ENCODE measurements at places on chromosomes 16 and 17.

DNA sequence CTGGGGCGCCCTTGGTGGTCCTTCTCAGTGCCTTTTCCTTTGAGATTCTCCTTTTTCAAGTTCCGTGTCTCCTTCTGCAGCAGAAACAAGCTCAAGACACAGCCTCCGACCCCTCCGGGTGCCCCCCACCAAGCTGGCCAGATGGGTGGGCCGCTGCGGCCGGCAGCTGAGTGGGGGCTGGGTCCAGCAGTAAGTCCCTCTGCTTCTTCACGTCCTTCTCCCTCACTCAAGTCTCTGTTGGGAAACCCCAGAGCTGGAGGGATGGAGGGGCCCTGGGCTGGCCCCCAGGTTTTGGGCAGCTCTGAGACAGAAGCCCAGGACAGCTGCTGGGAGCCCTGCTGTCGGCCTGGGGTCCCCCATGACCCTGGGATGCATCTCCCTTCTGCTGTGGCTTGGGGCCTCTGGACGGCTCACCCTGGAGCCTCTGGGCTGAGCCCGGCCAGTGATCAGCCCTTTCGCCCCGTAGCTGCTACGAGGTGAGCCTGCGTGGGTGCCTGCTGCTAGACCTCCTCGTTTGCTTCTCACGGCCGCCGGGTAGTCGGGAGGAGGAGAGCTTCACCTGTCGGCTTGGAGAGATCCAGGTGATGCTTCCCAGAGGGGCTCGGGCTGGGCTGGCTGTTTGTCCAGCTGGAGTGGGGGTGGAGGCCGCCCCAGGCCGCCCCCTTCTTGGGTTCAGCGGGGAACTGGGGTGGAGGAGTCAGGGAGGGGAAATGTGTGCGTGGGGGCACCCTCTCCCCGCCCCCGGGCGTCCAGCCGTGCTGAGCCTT, 10.7 kb downstream of the ENGASE start:
- no peak for DNase-seq

DNA sequence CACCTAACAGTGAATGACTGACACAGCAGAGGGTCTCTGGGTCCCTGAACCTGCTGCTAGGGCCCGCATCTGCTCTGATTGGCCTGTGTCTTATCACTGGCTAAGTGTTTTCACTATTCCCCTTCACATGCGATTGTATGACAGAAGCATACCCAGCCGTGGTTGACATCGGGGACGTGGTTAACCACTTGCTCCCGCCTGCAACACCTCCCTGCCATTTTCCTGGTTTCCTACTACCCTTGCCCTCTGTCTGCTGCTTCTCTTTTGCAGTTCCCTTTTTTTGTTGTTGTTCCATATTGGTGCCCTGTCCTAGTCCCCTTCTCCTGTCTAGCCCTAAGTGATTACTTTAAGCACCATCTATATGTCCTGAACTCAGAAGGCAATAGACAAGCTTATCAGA, 177.0 kb downstream of the RGS9 start:
- DNase-seq, result no peak

DNA sequence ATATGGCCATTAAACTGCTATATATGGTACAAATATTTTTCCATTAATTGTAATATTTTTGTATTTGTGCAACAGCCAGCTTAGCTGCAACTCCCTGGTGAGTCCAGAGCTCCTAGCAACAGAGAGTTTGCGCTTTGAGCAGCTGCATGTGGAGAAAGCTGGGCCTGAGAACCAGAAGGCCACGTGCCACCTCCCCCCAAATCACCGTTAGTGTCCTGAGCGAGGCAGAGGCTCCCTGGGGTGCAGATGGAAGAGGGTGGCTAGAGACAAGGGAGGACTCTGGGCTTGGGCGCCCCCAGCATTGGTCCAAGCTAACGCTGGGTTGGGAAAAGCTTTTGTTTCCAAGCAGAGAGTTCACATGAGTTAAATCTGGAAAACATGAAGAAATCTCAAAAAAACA, 41.6 kb downstream of the HSBP1 start:
- no peak for DNase-seq

DNA sequence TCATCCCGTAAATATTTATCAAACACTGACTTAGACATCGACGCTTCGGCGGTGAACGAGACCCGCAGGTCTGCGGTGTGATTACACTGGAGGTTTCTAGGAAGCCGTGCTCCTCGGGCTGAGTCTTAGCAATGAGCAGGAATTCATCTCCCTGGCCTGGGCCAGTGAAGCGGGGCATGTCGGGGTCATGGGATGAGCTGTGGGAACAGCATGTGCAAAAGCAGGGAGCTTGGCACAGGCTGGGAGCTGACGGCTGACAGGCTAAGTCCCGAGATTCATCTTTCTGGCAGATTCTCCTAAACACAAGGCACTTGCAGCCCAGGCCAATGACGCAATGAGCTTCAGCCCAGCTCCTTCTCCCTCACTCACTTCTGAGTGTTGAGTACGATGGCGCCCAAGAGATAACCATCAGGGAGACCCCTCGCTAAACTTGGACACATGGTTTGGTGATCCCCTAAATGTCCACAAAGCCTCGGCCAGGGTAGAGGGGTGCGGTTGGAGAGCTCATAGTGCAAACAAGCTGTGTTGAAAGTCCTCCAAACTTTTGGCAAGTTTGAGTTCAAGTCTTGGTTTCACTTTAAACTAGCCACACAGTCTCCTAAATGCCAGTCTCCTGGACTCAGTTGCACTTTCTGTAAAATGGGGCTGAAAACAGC, 12.8 kb downstream of the CRISPLD2 start:
- peak; percentile 99 for DNase-seq

- DNase-seq, result no peak
Measured at GRCh38 chr16:1615761-1616160, 3.6 kb downstream of the CRAMP1 start.

DNA sequence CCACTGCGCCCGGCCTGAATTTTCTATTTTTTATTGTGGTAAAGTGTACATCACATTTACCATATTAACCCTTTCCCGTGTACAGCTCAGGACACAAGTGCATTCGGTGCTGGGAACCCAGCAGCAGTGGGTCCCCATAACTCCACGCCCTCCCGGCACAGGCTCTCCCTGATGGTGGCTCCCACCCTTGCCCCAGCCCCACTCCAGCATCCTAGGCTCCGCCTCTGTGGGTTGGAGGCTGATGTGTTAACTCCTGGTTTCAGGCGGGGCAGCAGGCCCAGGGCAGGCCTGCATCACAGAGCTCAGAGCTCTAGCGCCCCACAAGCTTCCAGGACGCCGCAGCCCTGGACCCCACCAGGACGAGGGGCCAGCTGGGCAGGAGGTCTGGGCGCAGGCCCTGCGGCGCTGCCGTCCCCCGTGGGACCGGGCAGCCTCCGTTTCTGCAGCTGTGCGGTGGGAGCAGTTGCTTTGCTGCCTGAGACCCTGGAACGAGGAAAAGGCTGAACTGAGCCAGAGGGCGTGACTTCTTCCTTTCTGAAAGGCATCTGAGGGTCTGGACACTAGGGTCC, 19.6 kb downstream of the ZFPM1 start:
- DNase-seq, result peak; percentile 50

GRCh38 chr17:59963738-59964481, 630 bp downstream of the RNFT1 start:
- DNase-seq, result peak; percentile 64

Data from cardiac fibroblast (primary cell).